ENCODE measurements at places on chromosomes 13 and 19. TPM values are rescaled to one million over a fixed set of nuclear protein-coding genes. Genes with fewer than 3 reads are reported as not detected.

Gene C5AR1
- 8.0 TPM for total RNA-seq

Gene C19orf12
- total RNA-seq: 16.7 TPM

Gene CYP4F8
- total RNA-seq: not detected

Gene ATP7B
- total RNA-seq: 2.0 TPM

Gene TMPRSS9
- not detected for total RNA-seq

Gene ZNF444
- 10.7 TPM for total RNA-seq

Gene CGB8
- not detected for total RNA-seq

Gene VSTM1
- not detected for total RNA-seq

Gene CEACAM16
- total RNA-seq: not detected

Gene FAM83E
- total RNA-seq: 0.57 TPM

Gene SLC15A1
- not detected for total RNA-seq

Gene PRR22
- 1.3 TPM for total RNA-seq

Gene TMEM161A
- 38.7 TPM for total RNA-seq

Gene GSX1
- not detected for total RNA-seq

Gene C1QTNF9B
- not detected for total RNA-seq

Gene SELENOV
- not detected for total RNA-seq

Gene CBY2
- 1.1 TPM for total RNA-seq

Gene VSTM2B
- not detected for total RNA-seq

Gene ZNF235
- 3.0 TPM for total RNA-seq

Gene FUT6
- total RNA-seq: not detected

Gene RETN
- total RNA-seq: not detected

Gene TTYH1
- not detected for total RNA-seq

Gene NAPA
- 28.0 TPM for total RNA-seq

Gene PVR
- total RNA-seq: 50.1 TPM

Gene DCAF15
- total RNA-seq: 16.8 TPM

Gene DCT
- not detected for total RNA-seq

Gene EDDM13
- total RNA-seq: not detected

Gene SYCN
- not detected for total RNA-seq

Gene CGB1
- not detected for total RNA-seq

Gene MEDAG
- not detected for total RNA-seq

Gene ZNF208
- total RNA-seq: not detected

Gene PROSER1
- 18.5 TPM for total RNA-seq

Gene FAM216B
- total RNA-seq: 2.2 TPM

Gene OR7D2
- total RNA-seq: 0.05 TPM

Gene SULT2B1
- total RNA-seq: not detected

Gene POU4F1
- total RNA-seq: 2.2 TPM

Gene ZNF780A
- 18.3 TPM for total RNA-seq

Gene CGB3
- not detected for total RNA-seq

Gene SOHLH2
- 0.64 TPM for total RNA-seq

Gene ZNF468
- total RNA-seq: 32.8 TPM

Gene PBX4
- total RNA-seq: 0.57 TPM

Gene ZNF66
- 0.27 TPM for total RNA-seq

Gene ZNF776
- 8.8 TPM for total RNA-seq

Gene IFI30
- total RNA-seq: 14.8 TPM

Gene NTF4
- not detected for total RNA-seq

Gene CAPNS1
- 452 TPM for total RNA-seq

Gene IL17D
- 0.92 TPM for total RNA-seq

Gene ZNF99
- not detected for total RNA-seq
